Articular chondrocyte of knee joint (primary cell): ENCODE measurements at places on chromosomes 12 and 14. TPM values are rescaled to one million over a fixed set of nuclear protein-coding genes. Genes with fewer than 3 reads are reported as not detected.

HSPA2 gene
- total RNA-seq: 11.5 and 13.6 TPM in 2 replicates

RNF212B gene
- total RNA-seq: not detected in 2 replicates

NOVA1 gene
- 0.52 and 0.65 TPM in 2 replicates for total RNA-seq

HPD gene
- 3.2 and 3.9 TPM in 2 replicates for total RNA-seq

OR4E2 gene
- not detected in 2 replicates for total RNA-seq
